ENCODE measurements at places on chromosomes 3 and 15.

DNA sequence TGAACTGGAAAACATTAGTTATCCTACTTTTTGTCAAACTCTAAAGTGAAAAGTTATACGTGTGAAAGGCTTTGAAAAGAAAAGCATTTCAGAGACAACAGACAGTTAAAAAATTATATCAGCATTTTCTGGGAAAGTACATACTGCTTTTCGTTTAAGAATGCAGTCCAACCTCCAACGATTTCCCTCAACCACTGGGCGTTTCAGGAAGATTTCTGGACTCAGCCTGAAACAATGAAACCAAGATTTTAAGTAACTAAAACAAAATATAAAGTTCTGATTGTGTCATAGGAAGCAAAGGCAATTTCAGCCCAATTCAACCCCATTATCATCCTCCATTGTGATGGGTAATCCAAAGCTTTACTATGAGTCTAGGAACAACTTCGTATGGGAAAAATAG lies 110.7 kb downstream of the PLD1 start:
- no peak for DNase-seq

- DNase-seq: no peak
These were observed 3.3 kb downstream of the GABRG3 start for GRCh38 chr15:26974120-26974780.

GRCh38 chr3:161893972-161894371 lies 397.4 kb downstream of the OTOL1 start:
- DNase-seq: no peak

DNA sequence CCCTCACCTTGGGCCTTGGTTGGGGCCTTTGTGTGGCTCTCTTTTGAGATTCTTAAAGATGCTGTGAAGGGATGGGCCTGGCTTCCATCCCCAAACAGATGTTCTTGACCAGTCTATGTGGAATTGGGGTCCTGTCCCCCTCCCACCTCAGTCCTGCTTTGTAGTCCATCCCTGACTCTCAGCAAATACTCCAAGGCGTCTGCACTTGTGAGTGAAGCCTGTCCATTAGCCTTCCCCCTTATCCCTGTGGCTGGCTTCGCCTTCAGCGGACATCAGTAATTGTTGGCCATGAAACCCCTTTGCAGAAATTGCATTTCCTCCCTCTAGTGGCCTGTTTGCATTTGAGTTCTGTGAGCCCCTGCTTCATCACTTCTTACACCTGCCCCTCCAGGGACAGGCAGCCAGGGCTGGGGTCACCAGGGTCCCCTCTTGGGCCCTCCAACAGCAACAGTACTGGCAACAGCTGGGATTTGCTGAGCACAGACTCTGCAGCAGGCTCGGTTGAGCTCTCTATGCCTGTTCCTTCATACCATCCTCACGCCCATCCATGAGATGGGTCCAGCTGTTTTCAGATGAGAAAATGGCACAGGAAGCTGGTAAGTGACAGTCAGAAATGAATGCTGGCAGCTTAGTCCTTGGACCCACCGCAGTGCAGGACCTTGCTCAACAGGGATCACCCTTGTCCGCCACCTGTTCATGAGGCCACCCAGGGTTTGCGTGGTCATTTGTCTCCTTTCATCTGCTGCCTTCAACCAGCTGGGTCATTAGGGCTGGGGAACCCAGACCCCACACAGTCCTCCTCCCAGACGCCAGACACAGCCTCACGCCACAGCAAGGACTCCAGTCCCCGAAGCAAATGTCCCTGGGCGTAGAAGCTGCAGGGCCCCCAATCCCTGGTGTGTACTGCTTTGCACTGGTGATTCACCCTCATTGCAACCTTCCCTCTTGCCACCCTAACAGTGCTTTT lies 8.9 kb upstream of the LRRK1 start:
- no peak for DNase-seq

DNA sequence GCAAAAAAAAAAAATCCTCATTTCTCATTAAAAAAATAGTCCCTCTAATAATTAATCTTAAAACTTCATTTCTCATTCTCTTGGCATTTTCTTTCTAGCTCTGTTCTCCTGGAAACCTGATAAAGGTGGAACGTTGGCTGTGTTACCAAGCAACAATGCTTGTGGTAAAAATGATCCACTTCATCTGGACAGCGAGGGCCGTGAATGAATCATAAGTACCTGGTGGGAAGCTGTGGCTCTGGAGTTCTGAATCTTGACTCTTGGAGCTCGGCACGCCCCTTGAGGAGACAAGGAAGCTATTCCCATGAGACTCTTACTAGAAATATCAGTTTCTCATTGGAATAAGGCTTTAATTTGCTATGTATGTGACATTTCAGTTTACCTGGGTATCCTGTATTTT lies 32.5 kb downstream of the BCL2L10 start:
- DNase-seq: no peak

- DNase-seq: no peak
These were observed 56.7 kb upstream of the CNTN4 start for GRCh38 chr3:2041931-2042330.

DNA sequence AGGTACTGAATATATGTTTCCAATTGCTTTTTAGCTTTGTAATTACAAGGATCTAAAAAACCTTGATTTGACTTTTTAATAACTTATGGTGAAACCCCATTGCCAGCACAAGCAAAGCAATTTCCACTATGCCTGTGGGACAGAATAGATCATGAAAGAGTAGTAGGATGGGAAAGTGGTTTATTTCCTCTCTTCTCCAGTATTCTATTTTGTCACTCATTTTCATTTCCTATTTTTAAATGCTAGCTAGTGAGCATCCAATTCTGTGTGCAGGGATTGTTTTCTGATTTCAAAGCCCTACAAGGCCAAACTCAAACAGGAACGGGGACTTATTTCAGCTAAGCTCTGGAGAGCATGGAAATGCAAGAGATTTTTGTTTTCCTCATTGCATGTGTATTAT lies 132.0 kb upstream of the TGFBR2 start:
- no peak for DNase-seq

- no peak for DNase-seq
These were observed 14.0 kb downstream of the AAGAB start for GRCh38 chr15:67240235-67241131.

DNA sequence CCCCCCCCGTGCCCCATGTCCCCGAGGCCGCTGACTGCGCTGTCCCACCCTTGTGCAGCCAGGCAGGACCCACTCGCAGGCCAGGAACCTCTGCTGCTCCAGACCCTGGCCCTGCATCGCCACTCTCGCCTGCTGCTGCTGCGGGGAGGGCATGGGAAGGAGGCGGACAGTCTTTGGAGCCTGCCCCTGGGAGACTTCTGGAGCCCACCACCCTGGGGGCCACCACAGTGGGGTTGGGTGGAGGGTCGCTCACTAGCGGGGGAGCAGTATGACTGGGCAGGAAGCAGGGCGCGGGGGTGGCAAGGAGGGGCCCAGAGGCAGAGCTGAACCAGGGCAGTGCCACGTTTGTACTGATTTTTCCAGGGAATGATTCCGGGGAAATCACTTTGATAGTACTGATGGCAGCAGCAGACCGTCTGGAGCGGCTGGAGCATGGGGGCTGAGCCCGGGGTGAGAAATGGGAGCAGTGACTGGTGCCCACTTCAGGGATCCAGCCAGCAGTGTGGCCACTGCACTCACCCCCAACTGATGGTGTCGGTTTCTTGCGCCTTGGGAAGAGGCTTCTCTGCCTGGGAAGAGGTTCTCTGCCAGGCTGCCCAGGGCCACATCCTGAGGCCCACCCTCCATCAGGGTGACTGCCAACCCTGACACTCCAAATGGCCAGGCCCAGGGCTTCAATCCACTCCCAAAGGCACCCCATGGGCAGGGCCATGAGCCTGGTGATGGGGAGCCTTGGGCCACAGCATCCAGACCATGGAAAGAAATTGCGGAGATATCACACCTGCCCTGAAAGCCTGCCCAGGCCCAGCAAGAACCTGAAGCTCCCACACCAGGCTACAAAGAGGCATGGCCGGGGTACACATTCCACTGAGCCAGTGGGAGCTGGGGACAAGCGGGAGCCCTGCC lies 53.7 kb downstream of the LSAMP start:
- DNase-seq: no peak

- no peak for DNase-seq
These were observed 48.8 kb downstream of the NSMCE3 start for GRCh38 chr15:29220852-29221251.

Measured in stimulated activated CD8-positive, alpha-beta memory T cell treated with anti-CD3 and anti-CD28 coated beads, Interleukin-7, amount 100 ng/mL, for 1 hour (primary cell).